ENCODE measurements at places on chromosomes 5 and 9.

DNA sequence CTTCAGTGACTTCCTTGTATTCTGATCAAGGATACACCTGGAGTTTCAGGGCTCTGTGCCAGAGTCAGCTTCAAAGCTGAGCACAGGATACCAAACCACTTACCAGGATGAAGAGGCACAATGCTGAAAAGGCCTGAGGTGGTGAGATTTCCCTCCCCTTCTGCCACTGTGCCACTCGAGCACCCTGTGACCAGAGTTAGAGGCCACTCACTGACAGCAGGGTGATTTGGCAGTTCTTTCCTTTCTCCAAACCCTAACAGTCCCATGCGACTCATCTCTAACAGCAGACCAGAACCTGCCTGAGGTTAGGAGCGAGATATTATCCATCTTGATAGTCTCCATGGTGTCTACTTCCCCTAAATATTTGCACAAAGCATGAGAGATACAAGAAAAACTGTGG is 1.8 kb downstream of the PLGRKT start:
- DNase-seq: no peak

GRCh38 chr5:115749016-115749415 is 67.4 kb downstream of the CDO1 start:
- no peak for DNase-seq

- DNase-seq: no peak
Measured at GRCh38 chr5:72667708-72668107, 148.8 kb upstream of the TNPO1 start.

GRCh38 chr5:123537845-123538244 is 25.9 kb downstream of the CSNK1G3 start:
- no peak for DNase-seq

DNA sequence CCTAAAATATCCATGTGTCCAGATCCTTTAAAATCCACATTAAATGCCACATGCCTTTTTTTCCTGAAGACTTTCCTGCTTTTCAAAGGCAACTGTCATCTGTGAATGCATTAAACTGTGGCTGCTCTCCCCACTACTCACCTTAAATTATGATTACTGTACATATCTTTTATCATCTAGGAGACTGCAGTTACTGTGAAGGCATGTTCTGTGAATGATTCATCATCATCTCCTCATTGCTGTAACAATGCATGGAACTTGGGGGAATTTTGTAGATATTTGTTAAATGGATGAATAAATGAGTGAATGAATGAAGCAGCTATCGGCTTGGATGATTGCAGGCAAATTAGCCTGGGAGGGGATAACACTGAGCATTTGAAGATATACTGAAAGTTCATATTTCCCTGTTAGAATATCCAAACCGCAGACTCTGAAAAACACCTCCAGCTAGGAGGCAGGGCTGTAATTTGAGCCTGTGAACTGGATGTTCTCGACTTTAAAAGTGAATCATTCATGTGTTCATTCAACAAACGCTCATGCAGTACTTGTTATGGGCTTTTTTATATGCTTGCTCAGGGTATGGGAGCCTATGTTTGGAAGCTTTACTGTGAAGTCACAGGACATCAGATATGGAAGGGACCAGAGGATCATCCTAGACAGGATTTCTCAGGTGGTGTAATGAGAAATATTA is 519.2 kb downstream of the KIF4B start:
- no peak for DNase-seq

- no peak for DNase-seq
Measured at GRCh38 chr9:132487351-132487791, 77.4 kb downstream of the CFAP77 start.

- DNase-seq: no peak
Measured at GRCh38 chr9:75869236-75869635, 21.2 kb upstream of the PCSK5 start.

DNA sequence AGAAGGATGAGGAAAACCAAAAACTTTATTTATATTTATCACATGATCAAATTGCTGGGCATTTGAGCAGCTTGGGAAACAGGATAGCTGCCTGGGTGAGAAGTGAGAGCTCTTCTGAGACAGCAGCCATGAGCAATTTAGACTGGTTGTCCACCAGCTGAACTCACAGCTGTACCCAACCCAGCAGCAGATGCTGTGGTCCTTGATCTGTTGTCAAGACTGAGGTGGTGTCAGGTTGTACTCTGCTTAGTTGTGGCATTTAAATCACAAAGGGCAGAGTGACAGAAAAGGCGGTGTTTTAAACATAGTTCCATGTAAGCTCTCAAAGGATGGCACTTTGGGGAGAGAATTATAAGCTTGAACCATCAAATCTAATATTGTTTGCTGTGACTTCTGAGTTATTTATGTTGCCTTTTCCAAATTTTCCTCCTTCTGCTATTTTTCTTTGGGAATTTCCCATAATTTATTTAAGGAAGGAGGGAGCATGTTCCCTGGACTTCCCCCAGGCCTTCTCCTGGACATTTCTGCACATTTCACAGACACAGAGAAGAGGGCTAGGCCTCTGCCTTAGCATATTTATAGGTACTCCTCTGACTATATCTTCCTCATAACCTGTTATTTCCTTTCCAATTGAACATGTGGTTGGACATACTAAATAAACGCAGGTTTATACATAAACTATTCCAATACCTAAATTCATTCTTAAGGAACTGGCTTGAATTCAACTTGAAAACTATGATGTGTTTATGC is 117.7 kb upstream of the FER start:
- no peak for DNase-seq

- DNase-seq: no peak
Measured at GRCh38 chr9:99370376-99370775, 148.3 kb downstream of the SEC61B start.

DNA sequence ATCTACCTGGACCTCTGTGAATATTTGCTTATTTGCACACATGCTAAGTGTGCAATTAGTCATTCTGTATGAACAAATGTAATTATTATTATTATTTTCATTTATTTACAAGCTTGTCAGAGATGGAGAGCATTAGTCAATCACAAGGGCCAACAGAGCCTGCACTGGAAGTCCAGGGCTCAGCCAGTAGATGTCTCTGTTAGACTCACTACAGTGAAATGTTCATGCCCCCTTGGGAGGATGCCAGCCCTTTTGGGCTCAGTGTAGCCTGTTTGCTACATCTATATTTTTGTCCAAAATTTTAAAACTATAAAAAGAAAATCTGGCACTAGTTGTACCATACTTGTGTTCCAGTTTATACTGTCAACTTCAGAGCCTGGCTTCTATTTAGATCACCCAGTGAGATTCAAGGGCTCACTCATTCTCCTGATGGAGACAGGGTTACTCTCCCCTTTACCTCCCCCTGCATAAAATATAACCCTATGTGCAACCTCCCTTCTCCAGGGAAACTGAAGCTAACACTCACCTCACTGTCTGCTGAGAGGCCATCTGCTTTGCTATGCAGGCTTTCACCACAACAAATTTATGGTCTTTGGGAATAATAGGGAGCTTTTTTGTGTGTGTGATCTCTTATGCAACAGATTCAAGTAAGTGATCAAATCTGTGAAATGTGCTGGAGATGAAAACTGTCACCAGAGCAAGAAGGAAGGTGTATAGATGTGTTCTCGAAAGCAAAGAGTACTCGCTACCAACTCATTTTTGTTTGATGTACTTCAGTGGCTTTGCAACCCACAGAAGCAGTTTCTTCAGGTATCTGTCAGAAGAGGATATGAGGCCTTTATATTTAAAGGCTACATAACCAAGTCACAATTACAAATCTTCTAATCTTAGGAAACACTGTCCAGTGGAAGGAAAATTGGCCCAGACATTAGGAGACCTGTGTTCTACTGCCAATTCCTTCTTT is 99.9 kb upstream of the TLE4 start:
- DNase-seq: no peak

DNA sequence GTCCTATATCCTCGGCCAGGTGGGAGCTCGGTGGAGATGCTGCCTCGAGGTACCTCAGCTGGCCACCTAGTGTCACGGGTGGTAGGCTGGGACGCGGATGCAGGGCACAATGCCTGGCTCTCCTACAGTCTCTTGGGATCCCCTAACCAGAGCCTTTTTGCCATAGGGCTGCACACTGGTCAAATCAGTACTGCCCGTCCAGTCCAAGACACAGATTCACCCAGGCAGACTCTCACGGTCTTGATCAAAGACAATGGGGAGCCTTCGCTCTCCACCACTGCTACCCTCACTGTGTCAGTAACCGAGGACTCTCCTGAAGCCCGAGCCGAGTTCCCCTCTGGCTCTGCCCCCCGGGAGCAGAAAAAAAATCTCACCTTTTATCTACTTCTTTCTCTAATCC is 2.0 kb downstream of the PCDHGC3 start:
- DNase-seq: no peak

DNA sequence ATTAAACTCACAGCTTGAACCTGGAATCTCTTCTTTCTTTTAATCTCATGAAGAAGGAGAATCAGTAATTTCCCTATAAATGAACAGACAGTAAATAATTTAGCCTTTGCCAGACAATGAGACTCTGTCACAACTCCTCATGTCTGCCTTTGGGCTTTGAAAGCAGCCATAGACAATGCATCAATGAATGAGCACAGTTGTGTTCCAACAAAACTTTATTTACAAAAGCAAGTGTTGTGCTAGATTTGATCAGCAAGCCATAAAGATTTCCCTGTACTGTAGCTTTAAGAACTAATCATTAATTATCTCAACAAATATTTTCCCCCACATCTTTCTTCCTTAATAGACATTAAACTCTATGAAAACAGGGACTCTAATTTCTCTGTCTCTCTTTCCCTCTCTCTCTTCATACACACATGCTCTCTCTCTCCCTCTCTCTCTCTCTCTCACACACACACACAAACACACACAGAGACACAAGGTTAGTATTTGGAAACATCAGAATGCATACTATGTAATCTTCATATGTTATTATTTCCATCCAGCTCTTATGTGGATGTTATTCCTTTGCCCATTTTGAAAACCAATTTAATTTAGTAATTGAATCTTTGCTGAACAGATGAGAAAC is 1209.8 kb upstream of the CDH6 start:
- no peak for DNase-seq

DNA sequence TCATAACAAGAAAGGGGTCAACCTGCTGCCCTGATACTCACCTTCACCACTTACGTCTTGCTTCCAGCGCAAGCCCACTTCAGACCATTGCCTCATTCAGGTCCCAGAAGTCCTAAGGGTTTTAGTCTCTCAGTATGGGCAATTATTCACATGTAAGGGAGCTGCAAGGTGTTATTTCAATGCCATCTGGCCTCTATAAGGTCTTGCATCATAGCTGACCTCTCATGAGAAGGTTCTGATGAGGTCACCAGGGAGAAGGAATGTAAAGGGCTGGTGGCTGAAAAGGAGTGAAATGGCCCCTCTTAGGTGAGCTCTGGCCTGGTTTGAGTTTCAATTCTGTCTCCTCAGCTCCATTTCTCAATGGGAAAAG is 1.5 kb upstream of the MARCHF3 start:
- DNase-seq: no peak

DNA sequence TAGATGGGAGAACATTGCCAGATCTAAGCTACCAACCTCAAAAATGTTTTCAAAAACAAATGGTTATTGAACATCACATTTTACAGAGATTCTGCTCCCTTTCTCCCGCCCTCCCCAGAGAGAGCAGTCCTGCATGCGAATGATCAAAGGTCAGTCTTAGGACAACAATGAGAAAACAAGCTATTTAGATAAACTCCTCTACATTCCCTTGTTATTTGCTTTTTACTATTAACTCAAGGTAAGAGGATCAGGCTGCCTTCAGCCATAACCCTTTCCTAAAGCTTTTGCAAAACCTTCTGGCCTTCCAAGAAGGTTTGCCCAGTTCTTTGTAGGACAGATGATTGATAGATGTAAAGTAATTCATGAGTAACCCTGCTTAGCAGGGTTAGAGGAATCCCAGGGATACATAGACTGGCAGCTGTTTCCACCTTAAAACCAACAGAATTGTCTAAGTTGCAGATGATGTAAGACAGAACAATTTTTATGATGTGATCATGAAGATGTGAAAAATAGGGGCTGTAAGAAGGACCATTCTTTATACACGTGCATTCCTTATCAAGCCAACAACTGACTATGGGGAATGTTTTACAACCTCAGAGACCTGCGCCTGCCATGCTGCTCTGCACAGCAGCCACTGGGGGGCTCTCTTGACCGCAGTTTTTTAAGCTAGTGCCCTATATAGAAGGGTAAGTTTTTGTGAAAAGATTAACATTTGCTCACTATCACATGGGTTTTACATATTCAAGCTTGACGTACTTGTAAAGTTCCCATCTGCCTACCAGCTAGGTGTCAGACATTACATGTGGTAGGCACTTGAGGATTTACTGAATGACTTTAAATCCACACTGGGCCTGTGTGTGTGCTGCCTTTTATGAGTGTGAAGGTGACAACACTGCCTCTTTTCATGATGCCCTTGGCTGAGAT is 2.3 kb upstream of the ZNF782 start:
- peak; percentile 65 for DNase-seq

- no peak for DNase-seq
Measured at GRCh38 chr5:55668356-55668755, 43.8 kb downstream of the SLC38A9 start.

- no peak for DNase-seq
Measured at GRCh38 chr9:109739760-109740159, 40.2 kb upstream of the PALM2AKAP2 start.

- peak; percentile 8 for DNase-seq
Measured at GRCh38 chr9:132575005-132575609, 7.3 kb upstream of the BARHL1 start.

- DNase-seq: no peak
Measured at GRCh38 chr5:5404381-5404780, 18.1 kb upstream of the ICE1 start.

- DNase-seq: no peak
Measured at GRCh38 chr5:137845472-137845871, 22.2 kb upstream of the MYOT start.

DNA sequence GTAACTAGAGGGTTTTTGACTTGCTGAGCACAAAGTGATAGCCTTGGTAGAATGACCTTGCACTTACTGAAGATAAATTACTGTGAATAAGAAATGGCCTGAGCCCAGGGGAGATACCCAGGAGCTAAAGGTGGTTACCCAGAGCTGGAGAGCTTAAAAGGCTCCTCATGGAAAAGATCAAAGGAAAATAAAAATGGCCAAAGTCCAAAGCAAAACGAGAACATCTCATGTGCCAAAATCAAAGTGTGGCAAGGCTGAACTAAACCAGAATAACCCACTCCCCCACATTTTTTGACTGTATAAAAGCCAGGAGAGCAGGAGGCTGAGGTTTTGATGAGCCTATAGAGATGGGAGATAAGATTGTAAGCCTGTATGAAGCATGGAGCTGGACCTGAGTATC is 14.4 kb downstream of the IDNK start:
- no peak for DNase-seq

- DNase-seq: no peak
Measured at GRCh38 chr5:34913072-34913471, 2.2 kb downstream of the RAD1 start.

DNA sequence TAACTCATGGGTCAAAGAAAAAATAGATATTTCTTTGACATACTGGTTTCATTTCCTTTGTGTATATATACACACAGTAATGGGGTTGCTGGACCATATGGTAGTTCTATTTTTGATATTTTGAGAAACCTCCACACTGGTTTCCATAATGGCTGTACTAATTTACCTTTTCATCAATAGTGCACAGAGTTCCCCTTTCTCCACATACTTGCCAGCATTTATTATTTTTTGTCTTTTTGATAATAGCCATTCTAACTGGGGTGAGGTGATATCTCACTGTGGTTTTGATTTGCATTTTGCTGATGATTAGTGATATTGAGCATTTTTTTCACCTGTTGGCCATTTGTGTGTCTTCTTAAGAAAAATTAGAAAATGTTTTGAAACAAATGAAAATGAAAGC is 78.4 kb upstream of the CKMT2 start:
- DNase-seq: no peak

All from T follicular helper cell (primary cell).